ENCODE measurements at places on chromosomes 13 and 19.

DNA sequence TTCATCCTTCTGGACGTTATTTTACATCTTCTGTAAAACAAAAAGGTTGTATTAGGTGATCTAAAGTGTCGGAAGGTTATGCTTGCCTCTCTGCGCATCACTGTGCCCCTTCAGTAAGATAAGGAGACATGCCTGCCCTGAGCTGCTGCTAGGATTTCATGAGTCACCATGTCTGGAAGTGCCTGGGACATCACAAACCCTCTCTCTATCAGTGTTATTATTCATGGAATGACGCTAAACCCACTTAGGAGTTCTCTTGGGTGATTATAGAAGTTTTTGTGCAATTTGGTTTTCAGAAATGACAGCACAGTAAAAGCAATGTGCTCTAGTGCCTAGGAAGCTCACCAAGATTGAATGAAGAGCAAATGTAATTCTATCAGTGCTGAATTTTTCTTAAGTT, 617.7 kb downstream of the DCT start:
- no peak for DNase-seq

DNA sequence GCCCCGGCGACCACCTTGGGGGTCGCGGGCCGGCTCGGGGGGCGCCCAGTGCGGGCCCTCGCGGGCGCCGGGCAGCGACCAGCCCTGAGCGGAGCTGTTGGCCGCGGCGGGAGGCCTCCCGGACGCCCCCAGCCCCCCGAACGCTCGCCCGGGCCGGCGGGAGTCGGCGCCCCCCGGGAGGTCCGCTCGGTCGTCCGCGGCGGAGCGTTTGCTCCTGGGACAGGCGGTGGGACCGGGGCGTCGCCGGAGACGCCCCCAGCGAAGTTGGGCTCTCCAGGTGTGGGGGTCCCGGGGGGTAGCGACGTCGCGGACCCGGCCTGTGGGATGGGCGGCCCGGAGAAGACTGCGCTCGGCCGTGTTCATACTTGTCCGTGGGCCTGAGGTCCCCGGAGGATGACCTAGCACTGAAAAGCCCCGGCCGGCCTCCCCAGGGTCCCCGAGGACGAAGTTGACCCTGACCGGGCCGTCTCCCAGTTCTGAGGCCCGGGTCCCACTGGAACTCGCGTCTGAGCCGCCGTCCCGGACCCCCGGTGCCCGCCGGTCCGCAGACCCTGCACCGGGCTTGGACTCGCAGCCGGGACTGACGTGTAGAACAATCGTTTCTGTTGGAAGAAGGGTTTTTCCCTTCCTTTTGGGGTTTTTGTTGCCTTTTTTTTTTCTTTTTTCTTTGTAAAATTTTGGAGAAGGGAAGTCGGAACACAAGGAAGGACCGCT, 729 bp downstream of the STK11 start:
- DNase-seq: no peak

GRCh38 chr19:47729799-47730520, 15.4 kb upstream of the NOP53 start:
- DNase-seq: peak; percentile 37

- no peak for DNase-seq
These were observed 53.5 kb downstream of the PTPRS start for GRCh38 chr19:5287066-5287465.

DNA sequence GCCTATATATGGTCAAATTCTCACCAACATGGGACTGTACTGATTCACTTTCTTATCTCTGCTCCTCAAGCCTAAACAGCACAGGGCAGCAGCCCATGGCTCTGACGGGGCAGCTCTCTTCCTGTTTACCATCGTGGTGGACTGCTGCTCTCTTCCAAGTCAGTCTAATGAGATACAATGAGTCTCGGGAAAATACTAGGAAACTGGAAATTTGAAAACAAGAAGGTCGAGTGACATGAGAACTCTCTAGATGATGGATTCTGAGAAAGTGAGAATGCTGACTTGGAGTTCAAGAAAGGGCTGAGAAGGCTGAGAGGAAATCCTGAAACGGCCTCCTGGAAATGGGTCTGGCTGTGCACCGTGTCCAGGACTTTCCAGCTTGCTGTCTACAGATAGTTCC, 122.8 kb upstream of the ARGLU1 start:
- no peak for DNase-seq

- DNase-seq: no peak
These were observed 1084.6 kb downstream of the UQCRFS1 start for GRCh38 chr19:28128341-28128740.

- DNase-seq: peak; percentile 53
These were observed 25.9 kb downstream of the DPF1 start for GRCh38 chr19:38197937-38198704.

DNA sequence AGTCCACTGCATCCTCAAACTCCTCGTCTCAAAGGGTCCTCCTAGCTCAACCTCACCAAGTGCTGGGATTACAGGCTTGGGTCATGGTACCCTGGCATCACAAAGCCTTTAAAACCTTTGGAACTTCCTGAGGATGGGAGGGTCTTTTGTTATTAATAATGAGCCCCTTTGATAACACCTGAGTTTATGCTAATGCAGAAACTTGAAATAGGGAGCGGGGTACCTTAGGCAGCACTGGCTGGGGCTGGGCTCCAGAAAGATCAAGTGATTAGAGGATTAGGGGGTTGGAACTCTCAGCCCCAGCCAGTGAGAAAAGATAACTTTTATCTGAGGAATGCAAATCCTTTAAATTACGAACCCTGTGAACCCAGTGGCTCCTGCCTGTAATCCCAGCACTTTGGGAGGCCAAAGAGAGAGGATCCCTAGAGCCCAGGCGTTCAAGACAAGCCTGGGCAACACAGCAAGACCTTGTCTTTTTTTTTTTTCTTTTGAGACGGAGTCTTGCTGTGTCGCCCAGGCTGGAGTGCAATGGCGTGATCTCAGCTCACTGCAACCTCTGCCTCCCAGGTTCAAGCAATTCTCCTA, 9.3 kb upstream of the PSPC1 start:
- no peak for DNase-seq

- DNase-seq: peak; percentile 30
These were observed 37.0 kb upstream of the FARP1 start for GRCh38 chr13:98105929-98106336.

DNA sequence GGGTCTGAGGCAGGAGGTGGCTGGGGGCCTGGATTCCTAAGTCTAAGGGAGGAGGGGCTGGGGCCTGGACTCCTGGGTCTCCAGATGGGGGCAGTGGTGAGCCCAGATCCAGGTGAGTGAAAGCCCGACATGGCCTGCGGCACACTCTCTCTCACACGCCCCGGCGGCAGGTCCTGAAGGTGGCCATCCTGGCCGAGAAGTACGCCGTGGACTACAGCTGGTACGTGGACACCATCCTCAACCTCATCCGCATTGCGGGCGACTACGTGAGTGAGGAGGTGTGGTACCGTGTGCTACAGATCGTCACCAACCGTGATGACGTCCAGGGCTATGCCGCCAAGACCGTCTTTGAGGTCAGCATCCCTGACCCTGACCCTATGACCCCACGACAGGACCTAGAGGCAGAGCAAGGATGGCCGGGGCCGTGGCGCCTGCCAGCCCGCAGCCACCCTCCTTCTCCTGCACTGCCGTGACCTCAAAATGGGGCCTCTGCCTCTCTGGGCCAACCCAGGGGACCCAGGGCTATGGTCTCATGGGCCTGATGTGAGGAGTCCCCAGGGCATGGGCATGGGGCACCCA, 13.2 kb downstream of the FUZ start:
- no peak for DNase-seq

DNA sequence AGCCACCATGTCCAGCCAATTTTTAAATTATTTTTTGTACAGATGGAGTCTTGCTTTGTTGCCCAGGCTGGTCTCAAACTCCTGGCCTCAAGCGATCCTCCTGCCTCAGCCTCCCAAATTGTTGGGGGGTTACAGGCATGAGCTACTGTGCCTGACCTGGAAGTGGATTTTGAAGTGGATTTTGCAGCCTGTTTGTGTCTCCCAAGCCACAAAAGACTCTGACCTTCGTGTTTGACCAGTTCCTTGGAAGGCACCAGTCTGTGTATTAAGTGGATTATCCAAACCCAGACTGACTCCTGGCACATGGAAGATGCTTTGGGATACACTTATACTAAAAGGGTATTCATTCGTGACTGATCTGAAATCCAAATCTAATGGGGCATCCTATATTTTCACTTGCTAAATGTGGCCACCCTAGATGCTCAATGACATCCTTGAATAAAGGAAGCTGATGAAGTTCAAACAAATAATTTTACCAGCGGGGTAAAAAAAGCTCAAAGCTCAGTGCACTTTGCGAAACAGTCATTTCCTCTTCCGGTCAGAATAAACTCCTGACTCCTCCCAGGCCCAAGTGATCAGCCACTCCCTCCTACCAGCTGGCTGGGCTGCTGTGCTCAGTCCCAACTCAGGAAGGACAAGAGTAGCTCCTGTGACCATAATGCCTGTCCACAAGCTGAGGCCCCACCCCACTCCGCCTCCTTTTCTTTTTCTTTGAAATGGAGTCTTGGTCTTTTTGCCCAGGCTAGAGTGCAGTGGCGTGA, 32.6 kb upstream of the GATAD2A start:
- no peak for DNase-seq

GRCh38 chr19:45020071-45020470, 18.8 kb upstream of the CLASRP start:
- DNase-seq: no peak

GRCh38 chr13:102484329-102484728, 82.5 kb upstream of the FGF14 start:
- no peak for DNase-seq

GRCh38 chr13:113997845-113998751, 24.2 kb upstream of the C13orf46 start:
- DNase-seq: no peak

- DNase-seq: no peak
These were observed 20.3 kb upstream of the EPHX3 start for GRCh38 chr19:15252398-15253018.

DNA sequence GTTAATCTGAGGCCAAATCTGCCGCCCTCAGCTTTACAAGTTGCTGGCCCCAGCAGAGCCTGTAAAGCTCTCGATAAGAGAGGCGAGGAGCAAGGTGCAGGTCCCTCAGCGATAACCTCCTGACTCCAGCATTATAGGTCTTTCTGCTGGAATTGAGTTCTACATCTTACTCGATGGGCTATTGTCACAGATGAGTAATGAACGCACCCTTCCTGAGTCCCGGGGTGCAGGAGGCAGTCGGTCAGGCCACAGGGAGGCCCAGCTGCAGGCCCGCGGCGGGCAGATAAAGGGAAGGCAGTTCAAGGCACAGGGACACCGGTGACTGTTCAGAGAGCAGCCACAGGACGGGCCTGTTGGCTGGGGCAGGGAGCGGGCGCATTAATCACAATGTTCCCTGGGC, 157.6 kb upstream of the OBI1 start:
- DNase-seq: no peak

GRCh38 chr19:54462047-54462654, 1.4 kb downstream of the LENG9 start:
- no peak for DNase-seq

DNA sequence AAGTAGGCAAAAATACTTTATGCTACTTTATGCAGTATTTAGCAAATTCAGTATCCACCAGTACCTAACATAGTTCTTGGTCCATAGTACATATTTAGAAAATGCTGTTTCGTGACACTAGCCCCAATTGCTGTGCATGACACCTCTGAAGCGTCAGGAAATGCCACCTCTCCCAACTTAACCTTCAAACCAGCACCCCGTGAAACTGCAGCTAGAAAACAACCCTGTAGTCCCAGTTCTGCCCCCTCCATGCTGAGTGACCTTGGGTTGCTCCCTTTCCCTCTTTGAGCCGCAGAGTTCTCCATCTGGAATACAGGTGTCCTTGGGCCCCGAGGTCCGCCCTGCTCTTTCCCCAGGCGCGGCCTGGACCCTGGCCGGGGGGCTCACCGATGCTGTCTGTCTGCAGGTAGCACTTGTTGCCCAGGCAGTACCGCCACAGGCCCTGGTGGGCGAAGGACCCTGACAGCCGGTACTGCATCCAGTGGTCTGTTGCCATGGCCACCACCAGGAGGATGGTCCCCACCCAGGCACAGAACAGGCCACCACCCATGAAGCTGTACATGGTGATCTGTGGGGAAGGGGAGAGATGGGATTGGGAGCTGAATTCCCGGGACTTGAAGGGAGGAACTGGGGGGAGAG, 773 bp downstream of the LIM2 start:
- DNase-seq: no peak

DNA sequence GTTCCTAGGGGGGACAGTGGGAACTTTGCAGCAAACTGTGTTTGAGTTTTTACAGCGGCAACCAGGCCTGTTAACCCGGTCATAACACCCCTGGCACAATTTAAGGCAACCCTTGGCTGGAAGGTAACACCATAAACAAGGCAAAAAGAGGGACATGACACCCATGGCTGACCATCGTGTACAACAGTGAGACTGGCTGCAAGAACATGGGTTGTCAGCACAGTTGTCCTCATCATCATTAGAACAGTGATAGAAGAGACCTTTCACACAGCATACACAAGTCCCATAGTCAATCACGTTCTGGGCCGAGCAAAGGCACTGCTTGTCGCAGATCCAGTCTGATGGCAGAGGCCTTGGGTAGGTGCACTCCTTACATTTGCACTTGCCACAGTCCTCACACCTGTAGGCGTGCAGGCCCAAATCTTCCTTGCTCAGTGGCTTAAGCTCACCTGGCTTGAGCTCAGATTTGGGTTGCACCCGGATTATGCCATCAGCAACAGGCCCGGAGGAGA, 4.1 kb downstream of the SPRY2 start:
- no peak for DNase-seq

DNA sequence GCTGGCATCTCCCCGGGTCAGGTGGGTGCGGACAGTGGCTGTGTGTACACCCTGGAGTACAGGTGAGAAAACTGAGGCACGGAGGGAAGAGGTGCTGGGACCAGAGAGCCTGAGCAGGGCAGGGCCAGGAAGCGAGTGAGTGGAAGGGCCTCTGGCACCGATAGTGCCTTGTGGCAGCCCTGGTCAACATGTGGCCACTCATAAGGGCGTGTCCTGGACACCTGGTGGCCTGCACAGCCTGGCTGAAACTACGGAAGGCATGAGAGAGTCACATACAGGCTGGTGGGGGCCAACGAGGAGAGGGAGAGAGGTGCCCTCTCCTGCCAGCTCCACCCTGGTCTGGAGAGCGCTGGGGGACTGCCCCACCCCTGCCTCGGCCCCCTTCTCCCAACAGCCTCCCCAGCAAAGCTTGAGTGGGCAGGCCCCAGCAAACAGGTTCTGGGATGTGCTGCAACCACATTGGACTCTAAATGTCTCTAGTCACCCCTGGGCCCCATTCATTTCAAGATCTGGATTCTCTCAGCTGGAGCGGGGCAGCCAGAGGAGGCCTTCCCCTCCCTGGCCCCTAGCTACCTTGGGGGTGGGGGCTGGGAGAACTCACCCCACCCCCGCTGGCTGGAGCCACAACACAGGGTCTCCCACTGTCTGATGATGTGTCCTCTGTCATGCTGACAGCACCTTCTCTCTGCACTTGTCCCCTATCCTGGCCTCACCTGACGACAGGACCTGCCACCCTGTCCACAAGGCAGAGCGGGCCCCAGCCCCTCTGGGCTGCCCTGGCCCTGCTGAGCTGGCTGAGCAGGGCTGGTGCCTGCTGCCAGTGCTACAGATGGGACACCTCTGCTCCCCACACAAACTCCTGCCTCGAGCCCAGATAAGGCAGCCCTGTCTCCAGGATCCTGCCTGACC, 5.8 kb downstream of the CBARP start:
- DNase-seq: no peak

GRCh38 chr19:2488405-2488941, 12.5 kb downstream of the GADD45B start:
- no peak for DNase-seq

All from NCI-H524 (cell line).